ENCODE measurements at places on chromosomes 7 and 10. TPM values are rescaled to one million over a fixed set of nuclear protein-coding genes. Genes with fewer than 3 reads are reported as not detected.

The TRIM50 gene
- not detected for total RNA-seq

The TAS2R5 gene
- total RNA-seq = 3.3 TPM

The FGFR2 gene
- 1.2 TPM for total RNA-seq

The ABCC2 gene
- 5.6 TPM for total RNA-seq

The C10orf143 gene
- total RNA-seq = 14.6 TPM

The PDLIM1 gene
- total RNA-seq = 9.7 TPM

The CPN1 gene
- not detected for total RNA-seq

The RAPGEF5 gene
- total RNA-seq = 0.12 TPM

The LLCFC1 gene
- total RNA-seq = not detected

The ZNF467 gene
- total RNA-seq = 5.3 TPM

The ELFN1 gene
- total RNA-seq = not detected

The TMEM26 gene
- not detected for total RNA-seq

The PLEKHS1 gene
- not detected for total RNA-seq

The MBL2 gene
- total RNA-seq = not detected

The ANKRD22 gene
- total RNA-seq = not detected

The KIN gene
- 13.3 TPM for total RNA-seq

The ARID5B gene
- total RNA-seq = 65.8 TPM

The CCL24 gene
- not detected for total RNA-seq

The SPDYE2B gene
- not detected for total RNA-seq

The FAM237B gene
- not detected for total RNA-seq

The LRRTM3 gene
- total RNA-seq = not detected

Measured in T-cell (primary cell).